ENCODE measurements at places on chromosomes 3 and 15. TPM values are rescaled to one million over a fixed set of nuclear protein-coding genes. Genes with fewer than 3 reads are reported as not detected.

VGLL4 gene
- 88.3 TPM for total RNA-seq

DNA sequence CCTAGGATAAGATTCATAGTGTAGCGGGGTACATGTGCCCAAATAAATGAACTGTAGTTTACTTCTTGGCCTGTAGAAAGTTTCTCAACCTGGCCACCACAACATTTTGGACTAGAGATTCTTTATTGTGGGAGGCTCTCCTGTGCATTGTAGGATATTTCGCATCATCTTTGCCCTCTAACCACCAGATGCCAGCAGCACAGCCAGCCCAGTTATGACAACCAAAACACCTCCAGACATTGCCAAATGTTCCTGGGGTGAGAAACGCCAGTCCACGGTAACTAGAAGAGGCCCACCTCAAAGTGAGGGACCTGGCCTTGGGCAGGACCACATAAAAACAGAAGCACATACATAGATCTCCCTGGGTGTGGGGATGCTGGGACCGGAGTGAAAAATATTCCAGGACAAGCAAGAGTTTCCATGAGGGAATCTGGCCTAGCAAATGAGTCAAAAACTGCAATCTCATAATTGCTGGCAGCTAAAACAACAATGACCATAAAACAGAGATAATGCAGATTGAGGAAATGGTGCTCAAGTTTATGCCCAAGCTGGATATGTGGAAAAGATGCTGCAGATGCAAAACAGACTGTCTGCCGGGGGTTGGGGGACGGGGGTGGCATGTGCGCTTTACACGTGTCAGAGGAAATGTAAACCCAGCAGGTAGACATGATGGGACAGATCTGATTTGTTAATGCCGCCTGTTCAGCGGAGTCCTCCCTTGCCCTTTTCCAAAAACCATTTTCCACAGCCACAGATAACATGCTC lies 39.7 kb downstream of the ARHGEF3 start:
- DNase-seq = no peak

IL17RC gene
- total RNA-seq = 34.0 TPM

DNAH1 gene
- 16.6 TPM for total RNA-seq

DNA sequence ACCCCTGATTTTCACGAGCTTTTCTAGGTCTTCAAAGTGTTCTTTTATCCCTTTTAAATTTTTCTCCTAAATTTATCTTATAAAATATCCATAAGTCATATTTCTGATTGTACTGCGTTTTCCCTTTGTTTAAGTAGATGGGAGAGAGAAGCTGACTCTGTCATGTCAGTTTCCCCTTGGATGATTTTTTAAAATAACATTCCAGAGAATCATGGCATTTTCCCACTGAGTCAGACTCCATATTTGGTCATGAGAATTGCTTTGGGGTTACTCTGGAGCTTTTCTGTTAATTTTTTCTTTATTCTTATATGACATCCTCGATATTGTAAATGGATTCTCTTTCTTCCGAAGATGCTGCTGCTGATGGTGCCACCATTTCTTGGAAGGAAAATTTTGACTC lies 28.6 kb upstream of the UMPS start:
- DNase-seq = no peak

- peak; percentile 89 for DNase-seq
Observed at GRCh38 chr3:186806089-186807055, at the start of gene RFC4. Gene RFC4, minus strand, starts transcription at chr3:186806482. Its CDS starts 1,769 bp downstream, at chr3:186804713.

- DNase-seq = no peak
Observed at GRCh38 chr15:96184297-96184696, 146.2 kb upstream of the NR2F2 start.

Data from ureter (tissue), 1 donor.